Kidney epithelial cell (primary cell): ENCODE measurements at places on chromosomes 3 and 15.

DNA sequence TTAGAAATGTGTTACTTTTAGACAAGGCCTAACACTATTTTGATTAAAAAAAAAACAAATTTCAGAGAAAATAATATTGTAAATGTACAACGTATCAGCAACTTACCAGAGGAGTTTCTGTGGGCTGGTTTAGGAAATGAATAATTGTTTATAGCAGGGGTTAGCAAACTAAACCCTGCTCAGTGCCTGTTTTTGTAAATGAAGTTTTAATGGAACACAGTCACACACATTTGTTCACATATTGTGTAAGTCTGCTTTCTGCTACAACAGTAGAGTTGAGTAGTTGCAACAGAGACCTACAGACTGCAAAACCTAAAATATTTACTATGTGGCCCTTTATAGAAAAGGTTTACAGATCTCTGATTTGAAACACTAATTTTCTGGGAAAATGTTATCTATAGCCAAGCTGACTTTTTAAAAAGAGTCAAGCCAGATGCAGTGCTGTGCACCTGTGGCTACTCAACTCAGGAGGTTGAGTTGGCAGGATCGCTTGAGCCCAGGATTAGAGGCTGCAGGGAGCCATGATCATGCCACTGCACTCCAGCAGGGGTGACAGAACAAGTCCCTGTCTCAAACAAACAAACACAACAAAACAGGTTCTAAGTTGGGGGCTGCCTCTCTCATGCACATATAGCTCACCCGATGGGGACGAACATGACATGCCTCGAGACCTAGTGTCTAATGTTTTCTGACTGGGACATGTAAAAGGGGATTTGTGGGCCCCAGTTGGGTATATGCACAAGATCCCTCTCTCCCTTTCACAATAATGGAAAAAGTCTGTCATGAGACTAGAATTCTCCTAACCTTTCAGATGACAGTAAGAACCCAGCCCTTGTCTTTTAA is 182.5 kb downstream of the TNIK start:
- DNase-seq, result no peak

- DNase-seq, result no peak
Measured at GRCh38 chr3:54131026-54131605, 8.8 kb downstream of the CACNA2D3 start.

GRCh38 chr3:71582612-71583565 is 639 bp downstream of the FOXP1 start:
- DNase-seq, result no peak

DNA sequence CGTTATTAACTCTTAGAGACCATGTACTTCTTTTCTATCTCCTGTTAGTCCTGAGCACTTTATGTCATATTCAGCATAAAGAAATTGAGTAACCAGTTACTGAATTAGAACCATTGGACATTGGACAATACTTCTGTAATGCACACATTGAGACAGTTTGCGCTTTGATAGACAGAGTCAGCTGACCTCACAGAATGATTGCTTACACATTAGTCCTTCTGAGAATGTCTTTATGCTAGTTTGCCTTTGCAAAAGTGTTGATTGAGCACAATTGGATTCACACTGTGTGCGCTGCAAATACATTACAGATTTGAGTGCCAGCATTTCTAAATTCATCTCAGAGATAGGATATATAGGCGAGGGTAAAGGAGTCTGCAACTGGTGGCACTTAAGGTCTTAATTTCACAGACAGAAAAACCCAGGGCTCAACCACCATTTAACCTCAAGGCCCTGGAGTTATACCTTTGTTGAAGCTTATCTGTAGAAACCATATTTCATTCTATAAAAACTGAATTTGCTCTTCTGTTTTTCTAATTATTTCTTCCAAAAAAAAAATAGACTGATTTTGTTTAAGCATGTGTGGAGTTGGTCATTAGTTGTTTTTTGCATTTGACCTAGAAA is 3.8 kb downstream of the SERPINI1 start:
- no peak for DNase-seq

- DNase-seq, result no peak
Measured at GRCh38 chr3:38117748-38118420, 19.0 kb downstream of the ACAA1 start.

DNA sequence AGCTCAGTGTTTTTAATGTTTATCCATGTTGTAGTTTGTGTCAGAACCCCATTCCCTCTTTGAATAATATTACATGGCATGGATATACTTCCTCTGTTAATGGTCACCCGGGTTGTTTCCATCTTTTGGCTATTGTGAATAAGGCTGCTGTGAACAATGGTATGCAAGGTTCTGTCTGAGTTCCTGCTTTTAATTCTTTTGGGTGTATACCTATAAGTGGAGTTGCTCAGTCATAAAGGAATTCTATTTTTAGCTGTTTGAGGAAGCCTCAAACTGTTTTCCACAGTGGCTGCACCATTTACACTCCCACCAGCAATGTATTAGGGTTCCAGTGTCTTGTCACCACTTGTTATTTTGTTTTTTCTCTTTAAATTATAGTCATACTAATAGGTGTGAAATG is 99.6 kb downstream of the SLC25A26 start:
- DNase-seq, result no peak

DNA sequence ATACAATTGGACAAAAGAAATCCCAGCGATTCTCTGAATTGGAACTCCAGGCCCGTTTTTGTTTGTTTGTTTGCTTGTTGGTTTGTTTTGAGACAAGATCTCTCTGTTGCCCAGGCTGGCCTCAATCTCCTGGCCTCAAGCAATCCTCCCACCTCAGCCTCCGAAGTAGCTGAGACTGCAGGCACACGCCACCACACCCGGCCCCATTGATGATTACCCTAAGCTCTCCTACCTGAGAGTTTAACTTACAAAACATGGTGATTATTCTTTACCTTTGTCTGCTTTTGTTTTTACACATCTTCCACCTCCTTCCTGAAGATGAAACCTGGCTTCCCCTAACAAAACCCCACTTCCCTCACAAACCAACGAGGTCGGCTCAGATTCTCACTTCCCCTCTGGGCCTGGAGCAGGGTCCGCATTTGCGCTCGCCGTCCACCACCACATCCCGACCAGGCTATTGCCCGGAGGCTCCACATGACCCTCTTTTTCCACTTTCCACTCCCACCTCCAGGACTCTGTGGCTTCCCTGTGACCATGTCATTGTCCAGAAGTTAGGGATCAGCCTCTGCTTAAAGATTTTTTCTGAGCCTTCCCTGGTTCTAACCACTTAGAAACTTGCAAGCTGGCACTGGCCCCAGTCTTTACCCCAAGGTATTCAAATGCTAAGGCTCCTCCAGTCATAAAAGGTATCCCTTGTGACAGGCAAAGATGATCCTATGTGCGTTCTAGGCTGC is 14.8 kb downstream of the KLHL6 start:
- DNase-seq, result no peak

GRCh38 chr15:57112178-57112577 is 193.7 kb downstream of the TCF12 start:
- no peak for DNase-seq

DNA sequence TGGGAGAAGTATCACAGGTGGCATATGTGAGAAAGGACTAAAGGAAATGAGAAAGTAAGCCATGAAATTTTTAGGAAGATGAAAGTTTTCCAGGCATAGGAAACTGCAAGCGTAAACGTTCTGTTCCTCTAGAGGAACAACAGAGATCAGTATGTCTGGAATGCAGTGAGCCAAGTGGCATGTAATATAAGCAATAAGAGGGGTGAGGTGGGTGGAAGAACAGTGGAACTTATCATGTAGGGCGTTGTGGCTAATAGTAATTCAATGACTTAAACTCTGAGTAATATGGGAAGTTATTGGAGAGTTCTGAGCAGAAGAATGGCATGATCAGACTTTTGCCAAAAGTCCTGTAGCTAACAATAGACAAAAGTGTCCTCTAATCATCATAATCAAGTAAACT is 902.9 kb downstream of the EPHA3 start:
- no peak for DNase-seq

GRCh38 chr3:84885199-84885882 is 73.4 kb upstream of the CADM2 start:
- DNase-seq, result no peak

- DNase-seq, result peak; percentile 99
Measured at GRCh38 chr3:188286087-188286513, 132.1 kb downstream of the LPP start.

DNA sequence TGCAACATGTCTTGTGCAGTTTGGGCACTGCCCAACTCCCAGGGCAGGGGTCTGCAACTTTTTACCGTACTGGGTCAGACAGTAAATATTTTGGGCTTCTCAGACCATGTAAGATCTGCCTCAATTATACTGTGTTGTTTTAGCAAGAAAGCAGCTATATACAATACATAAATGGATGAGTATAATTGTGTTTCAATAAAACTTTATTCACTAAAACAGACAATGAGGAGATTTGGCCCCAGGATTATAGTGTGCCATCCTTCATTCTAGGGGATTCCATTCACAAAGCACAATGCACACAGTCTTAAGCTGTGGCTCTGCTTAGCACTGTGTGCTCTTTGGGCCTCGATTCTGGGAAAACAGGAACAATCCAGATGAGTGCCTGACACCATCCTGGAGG is 354.4 kb upstream of the PROK2 start:
- no peak for DNase-seq

GRCh38 chr3:171777596-171777995 is 32.7 kb downstream of the PLD1 start:
- no peak for DNase-seq

- no peak for DNase-seq
Measured at GRCh38 chr3:12513694-12514446, 29.6 kb downstream of the TSEN2 start.
